Activated CD4-positive, alpha-beta T cell treated with anti-CD3 and anti-CD28 coated beads, Interleukin-10, Interleukin-2, amounts not matched to agents 100 ng/mL and 50 ng/mL, durations not matched to agents 16 hours and 8 hours (primary cell): ENCODE measurements at places on chromosomes 3 and 15.

GRCh38 chr15:76209523-76209922 is 101.7 kb downstream of the ETFA start:
- no peak for DNase-seq

GRCh38 chr3:124873226-124873625 is 13.9 kb downstream of the ITGB5 start:
- no peak for DNase-seq

- no peak for DNase-seq
These were observed 57.1 kb upstream of the GATA2 start for GRCh38 chr3:128550113-128550440.

DNA sequence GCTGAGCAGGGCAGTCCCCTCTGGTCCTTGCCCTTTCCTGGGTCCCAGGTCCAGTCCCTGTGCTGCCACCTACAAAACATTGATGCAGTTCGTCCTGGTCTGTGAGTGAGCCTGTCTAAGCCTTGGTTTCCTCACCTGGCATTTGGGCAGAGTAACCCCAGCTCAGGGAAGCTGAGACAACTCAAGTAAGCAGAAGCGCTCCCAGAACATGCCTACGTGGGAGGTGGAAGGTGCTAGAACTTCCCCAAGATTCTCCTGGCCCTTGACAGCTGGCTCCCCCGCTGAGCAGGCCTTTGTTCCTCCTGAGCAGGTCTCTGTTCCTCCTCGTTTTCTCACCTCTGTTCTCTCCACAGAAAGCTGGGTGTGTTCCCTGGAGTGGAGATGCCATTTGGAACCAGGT is 30.5 kb downstream of the PRR20G start:
- no peak for DNase-seq

GRCh38 chr15:98795980-98796379 is 147.6 kb downstream of the IGF1R start:
- DNase-seq: no peak

- DNase-seq: no peak
These were observed 152.6 kb upstream of the GBE1 start for GRCh38 chr3:81913886-81914663.

DNA sequence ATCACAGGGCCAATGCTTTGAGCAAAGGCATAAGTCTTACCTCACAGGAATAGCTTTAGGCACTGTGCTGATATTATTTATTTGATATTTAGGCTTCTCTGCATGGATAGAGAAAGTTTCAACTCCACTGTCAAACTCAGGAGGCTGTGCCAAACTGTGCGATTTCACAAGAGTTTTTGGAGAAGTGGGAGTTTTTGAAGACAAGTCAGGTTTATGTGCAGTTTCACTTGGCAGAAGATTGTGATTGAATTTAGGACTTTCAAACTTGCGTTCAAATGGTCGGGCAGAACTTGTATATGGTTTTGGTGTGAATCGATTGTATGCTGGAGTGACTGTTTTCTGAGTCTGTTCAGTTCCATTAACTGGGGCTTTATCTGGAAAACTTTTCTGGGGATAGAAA is 113.7 kb downstream of the TJP1 start:
- DNase-seq: no peak

DNA sequence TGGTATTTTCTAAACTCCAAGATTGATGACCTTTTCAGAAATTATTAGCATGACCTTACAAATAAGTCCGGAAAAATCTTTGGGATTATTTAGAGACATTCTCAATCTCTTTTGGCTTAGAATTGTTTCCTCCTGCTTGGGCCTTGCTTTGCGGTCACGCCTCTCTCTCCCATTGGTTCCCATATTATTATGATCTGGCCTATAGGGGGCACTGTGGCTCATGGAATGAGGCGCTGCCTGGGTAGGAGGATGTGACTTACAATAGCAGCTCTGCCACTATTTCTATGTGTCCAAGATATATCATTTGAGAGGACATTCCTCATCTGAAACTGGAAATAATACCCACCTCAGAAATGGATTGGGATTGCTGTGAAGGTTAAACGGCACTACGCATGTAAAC is 464.9 kb downstream of the MFSD1 start:
- DNase-seq: peak; percentile 40

- no peak for DNase-seq
These were observed 102.9 kb upstream of the KLF13 start for GRCh38 chr15:31223478-31224350.

DNA sequence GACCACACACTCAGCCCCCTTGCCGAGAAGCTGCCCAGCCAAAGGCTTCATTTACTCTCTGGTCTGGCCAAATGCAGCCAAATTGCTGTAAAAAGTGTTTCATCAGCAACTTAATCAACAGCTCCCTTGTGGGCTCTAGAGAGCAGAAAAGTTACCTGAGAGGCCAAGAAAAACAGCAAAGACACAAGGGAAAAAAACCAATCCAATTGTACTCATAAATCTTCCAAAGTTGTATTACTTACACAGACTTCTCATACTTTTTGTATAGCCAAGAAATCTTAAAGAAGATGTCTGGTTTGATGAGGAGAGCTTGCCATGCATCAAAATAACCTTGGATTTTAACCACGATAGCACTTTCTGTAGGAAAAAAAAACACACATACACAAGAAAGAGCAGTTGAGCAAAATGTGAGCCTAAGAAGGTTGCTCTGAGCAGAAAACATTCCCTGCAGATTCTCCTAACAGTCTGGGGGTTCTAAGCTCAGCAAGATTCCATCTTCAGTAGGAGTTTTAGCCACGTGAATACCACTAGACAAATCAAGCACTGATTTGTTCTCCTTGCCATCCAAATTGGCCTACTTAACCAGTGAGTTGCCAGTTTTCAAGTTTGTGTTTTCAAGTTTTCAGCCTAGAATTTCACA is 120.0 kb downstream of the CYP19A1 start:
- no peak for DNase-seq

DNA sequence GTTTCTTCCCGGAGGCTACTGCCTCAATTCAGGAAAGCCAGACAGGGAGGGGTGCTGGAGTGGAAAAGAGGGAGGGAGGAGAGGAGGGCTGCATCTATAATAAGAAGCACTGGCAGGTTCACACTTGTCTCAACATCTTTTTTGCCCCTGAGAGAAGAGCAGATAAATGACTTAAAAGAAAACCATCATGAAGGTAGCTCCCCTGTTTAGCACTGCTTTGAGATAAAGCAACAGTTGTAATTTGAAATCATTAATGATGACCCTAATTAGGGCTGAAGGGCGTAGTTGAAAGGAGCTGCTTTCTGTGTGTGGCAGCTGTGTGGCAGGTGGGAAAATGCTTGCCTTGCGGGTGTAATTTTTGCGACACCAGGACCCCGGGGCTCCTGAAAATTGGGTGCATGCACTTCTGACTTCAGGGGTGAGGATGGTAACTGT is 222.8 kb upstream of the IL12A start:
- DNase-seq: no peak

GRCh38 chr15:57667171-57667849 is 39.2 kb upstream of the POLR2M start:
- no peak for DNase-seq

- DNase-seq: peak; percentile 52
These were observed 67.8 kb downstream of the UBP1 start for GRCh38 chr3:33372218-33373081.

- no peak for DNase-seq
These were observed 203.5 kb downstream of the UBE2E2 start for GRCh38 chr3:23406601-23407000.

DNA sequence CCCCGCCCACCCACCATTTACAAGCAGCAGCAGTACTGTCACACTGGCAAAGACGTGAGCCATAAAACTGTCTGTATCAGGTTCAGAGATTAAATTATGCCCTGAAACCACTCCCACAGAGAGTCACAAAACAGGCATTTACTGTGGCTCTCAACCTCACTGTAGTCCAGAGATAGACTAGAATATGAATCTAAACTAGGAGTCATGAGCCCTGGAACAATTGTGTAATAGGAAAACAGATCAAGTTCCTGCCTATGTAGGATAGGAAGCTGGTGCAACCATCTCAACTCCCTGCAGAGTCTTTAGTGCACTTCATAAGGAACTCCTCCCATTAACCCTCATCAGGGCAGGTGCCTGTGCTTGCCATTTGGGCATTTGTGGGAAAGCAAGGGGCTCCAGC is 61.7 kb downstream of the FAM227B start:
- DNase-seq: no peak

DNA sequence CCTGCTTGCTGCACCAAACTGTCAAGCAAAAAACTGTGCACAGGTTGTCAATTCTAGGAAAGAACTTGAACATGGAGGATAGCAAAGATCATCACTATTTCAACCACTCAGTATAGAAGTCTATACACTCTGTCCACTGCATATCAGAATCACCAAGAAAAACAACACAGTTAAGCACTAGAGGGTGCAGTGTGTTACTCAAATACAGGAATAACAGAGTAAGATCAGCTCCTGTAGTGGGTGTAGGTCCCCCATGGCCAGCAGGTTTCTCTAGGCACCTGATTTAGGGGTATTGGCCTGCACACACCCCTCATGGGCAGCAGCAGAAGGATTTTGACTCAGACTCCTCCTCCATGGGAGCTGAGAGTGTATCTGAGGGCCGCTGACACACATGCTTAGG is 464.1 kb downstream of the EPHA6 start:
- DNase-seq: no peak

- peak; percentile 31 for DNase-seq
These were observed 13.3 kb upstream of the THUMPD3 start for GRCh38 chr3:9349321-9350117.

DNA sequence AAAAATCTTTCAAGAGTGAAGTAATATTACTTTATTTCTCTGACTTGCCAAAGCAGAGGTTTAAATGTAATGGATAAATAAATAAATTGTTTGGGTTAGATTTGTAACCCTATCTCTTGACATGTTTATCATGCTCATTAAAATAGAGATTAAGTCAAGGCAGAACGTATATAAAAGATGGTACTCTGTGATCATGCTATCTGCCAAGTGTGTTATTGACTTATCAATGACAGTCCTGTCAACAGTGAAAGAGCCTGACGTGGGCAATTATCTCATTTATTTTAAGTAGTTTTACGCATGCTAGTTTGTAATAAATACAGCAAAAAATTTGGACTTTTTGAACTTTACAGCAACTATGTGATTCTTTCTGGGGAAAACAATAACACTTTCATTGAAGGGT is 43.7 kb downstream of the PROS1 start:
- no peak for DNase-seq

- DNase-seq: no peak
These were observed 52.0 kb downstream of the ILDR1 start for GRCh38 chr3:121970047-121970446.

GRCh38 chr15:90022345-90022744 is 21.2 kb downstream of the ZNF710 start:
- no peak for DNase-seq

DNA sequence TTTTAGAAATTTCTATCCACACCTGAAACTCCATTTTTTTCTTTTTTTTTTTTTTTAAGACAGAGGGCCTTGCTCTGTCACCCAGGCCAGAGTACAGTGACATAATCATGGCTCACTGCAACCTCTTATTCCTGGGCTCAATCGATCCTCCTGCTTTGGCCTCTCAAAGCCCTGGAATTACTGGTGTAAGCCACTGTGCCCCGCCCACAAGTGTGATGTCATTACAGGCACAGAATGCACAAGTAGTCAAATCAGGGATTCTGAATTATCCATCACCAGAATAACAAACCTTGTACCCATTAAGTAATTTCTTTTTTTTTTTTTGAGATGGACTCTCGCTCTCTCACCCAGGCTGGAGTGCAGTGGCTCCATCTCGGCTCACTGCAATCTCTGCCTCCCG is 1.9 kb downstream of the UQCRC1 start:
- DNase-seq: peak; percentile 27

DNA sequence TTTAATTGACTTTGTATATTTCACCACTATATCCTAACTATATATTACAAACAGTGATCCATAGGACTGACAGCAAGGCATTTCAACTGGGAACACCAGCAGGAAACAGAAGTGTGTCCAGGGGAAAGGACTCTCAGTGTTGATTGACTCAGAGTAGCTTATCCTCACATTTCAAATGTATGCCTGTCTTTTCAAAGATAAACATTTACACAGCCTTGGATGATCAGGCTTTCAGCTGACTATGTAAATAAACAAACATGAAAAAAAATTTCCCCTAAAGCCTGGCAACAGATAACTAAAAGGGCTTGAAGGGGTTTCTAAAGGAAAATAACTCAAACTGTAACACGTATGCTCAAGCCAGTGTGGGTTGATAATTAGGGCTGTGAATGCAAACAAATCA is 321.8 kb downstream of the TBC1D5 start:
- no peak for DNase-seq

GRCh38 chr3:101950985-101951733 is 101.8 kb downstream of the NFKBIZ start:
- no peak for DNase-seq

DNA sequence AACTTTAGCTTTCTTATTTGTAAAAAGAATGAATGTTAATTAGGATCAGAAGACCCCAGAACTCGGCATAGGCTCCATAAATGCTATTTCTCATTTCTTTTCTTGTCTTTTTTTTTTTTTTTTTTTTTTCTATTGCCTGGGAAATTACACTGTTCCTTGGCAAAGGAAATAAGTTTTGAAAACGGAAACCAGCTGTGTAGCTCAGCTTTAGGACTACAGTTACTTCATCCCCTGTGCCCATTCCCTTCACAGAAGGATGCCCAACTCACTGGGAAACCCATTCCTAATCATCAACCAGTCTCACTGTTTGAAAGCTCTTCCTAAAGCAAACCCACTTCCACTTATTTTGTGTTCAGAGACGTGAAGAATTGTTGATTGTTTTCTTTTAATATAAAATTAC is 254.0 kb upstream of the IL12A start:
- no peak for DNase-seq

DNA sequence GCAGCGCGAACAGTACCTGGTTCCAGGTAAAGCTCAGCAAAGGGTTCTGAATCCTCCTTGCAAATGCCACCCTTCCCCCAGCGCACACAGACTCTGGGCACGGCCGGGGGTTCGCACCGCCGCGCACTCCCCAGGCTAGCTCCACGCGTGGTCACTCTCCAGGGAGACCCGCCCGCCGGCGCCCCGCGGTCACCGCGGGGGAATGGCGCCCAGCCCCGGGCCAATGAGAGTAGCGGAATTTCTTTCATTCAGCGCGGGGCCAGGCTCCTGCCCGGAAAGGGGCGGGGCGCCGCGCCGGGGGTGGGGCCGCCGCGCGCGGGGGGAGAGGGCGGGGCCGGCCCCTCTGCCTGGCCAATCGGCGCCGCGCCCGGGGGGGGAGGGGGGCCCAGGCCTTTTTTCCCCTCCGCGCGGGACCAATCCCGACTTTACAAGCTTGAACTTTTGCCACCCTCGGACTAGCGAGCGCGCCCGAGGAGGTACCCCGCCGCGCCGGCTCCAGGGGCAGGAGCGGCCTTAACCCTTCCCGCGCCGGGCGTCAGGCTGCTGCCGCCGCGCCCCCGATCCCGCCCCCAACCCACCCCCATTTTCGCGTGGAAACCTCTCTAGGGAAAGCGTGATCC is 1.1 kb upstream of the SMAD6 start:
- DNase-seq: peak; percentile 91

DNA sequence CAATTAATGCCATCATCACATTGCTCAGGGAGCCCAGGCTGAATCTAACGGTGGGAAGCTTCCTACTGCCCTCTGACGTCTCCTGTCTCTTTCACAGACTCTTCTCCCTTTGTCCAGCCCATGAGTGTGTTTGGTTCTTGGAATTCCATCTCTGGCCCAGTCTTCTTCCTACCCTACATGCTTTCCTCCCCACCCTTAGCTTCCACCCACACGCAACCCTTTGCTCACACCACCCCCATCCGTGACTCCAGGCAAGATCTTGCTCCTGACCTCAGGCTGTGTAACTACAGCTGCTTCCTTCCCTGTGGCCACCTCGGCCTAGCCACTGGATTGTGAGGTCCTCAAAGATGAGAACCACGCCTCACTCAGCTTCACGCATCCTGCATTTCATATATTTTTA is 72.3 kb upstream of the THBS1 start:
- DNase-seq: no peak

- no peak for DNase-seq
These were observed 114.4 kb upstream of the RPL32 start for GRCh38 chr3:12955651-12956315.
